ENCODE measurements at places on chromosomes 16 and 17.

GRCh38 chr17:57542510-57542909 is 202.6 kb downstream of the CCDC182 start:
- DNase-seq: no peak

DNA sequence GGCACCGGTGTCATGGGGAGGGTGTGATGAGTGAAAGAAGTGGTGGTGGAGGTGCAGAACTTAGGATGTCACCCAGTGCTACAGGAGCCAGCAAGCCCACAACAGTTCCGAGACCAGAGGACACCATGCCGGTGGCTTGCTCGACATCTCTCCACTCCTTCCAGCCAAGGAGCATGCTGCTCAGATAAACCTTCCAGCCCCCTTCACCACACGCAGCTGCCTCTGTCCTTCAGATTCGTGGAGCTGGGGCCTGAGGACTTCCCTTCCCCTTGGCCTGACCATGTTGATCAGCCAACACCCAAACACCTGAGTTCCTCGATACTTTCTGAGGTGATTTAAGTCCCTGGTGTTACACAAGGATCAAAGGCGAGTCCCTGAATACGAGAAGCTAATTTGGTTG is 188.8 kb upstream of the FOXF1 start:
- DNase-seq: no peak

DNA sequence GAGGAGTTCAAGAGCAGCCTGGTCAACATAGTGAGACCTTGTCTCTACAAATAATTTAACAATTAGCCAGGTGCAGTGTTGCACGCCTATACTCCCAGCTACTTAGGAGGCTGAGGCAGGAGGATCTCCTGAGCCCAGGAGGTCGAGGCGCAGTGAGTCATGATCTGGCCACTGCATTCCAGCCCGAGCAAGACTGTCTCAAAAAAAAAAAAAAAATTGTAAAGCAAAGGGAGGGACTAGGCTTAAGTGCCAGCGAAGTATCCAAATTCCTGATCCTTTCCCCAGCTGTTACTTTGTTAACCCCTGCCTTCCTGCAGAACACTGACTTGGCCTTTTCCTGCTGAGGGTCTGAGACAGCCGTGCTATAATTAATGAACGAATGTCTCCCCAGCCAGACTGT is 2.7 kb downstream of the GDPD3 start:
- DNase-seq: no peak

DNA sequence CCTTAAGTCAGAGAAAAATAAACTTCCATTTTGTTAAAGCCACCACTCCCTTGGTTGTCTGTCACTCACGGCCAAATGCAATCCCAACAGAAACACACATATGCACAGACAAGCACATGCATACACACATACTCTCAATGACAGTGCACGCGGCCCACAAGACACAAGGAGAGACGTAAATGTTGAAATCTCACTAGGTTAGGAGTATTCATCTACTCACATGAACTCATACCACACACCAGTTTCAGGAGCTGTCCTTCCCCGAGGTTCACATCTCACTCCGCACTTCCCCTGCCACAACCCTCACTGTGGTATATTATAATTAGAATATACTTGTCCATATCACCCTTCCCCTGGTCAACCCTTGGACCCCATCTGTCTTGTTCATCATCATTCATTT is 30.5 kb upstream of the CRYBA1 start:
- no peak for DNase-seq

GRCh38 chr16:64398793-64399192 is 723.1 kb downstream of the CDH11 start:
- DNase-seq: no peak

GRCh38 chr16:86050591-86051367 is 151.8 kb downstream of the IRF8 start:
- DNase-seq: no peak

GRCh38 chr16:66908116-66908515 is 10.6 kb downstream of the CDH16 start:
- no peak for DNase-seq

DNA sequence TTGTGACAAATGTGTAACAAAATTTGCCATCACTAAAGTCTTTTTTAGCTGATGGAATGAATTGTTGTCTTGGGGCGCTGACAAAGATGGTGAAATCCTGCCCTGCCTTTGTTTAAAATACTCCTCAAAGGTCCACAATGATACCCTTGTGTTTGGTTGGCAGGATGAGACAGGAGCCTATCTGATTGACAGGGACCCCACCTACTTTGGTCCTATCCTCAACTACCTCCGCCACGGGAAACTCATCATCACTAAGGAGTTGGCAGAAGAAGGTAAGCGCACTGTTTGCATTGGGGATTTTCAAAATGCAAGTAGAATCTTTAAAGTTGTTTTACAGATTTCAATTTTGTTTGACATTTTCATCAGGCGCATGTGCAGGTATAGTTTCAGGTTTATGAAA is 2.0 kb downstream of the KCTD2 start:
- DNase-seq: no peak

- no peak for DNase-seq
Measured at GRCh38 chr17:66549731-66550207, 247.4 kb downstream of the PRKCA start.

DNA sequence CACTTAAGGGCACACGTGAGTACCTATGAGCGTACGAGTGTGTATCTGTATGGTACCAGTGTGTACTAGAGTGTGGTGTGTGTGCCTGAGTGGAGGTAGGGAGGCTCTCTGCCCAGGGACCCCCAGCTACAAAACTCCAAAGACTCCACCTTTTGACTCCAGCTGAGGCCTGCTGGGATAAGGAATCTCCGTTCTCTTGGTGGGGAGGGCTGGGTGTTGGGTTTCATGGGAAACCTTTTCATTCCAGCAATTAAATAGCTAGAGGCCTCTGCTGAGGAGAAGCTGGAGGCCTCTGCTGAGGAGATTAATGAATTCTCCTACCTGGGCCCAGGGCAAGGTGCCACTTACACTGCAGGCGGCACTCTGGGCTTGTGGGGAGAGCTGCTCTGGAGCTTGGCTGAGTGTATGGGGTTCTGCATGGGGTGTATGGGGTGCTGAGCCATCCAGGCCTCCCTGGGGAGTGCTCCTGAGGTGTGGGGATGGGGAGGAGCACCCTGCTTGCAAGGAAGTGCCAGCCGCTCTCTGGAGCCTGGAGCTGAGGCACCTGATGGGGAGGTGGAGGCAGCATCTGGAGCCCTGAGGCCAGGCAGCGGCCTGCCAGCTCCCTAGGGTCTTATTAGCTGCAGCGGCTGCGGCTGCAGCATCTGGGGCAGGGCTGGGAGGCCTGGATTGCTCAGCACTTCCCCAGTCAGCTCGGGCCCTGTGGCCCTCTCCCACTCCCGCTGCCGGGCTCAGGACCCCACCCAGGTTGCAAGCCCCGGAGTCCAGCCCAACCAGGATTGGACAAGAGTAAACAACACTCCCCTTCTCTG is 4.6 kb downstream of the ANKRD13B start:
- no peak for DNase-seq

DNA sequence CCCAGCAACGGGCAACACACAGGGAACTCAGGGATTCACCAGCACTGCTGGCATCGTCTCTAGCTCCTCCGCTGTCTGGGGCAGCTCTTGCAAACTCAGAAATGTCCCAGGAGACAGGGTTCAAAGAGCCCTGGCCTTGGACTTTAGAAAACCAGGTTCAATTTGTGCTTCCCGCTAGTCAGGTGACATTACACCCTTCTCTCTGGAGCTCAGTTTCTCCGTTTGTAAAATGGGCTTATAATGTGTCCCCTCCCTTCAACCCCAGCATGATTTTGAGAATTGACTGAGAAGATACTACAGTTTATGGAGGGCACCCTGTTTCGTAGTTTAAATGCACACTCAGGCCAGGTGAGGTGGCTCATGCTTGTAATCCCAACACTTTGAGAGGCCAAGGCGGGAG is 1.9 kb upstream of the MYCBPAP start:
- DNase-seq: no peak

GRCh38 chr17:40457964-40458791 is 14.9 kb downstream of the IGFBP4 start:
- DNase-seq: no peak

Measured in occipital lobe (tissue), 3 donors.